ENCODE measurements at places on chromosomes 3 and 15. TPM values are rescaled to one million over a fixed set of nuclear protein-coding genes. Genes with fewer than 3 reads are reported as not detected.

Gene CCDC54
- total RNA-seq, result not detected

Gene WDR93
- not detected for total RNA-seq

Gene KLF13
- total RNA-seq, result 40.7 TPM

Gene ANKUB1
- total RNA-seq, result not detected

Gene CRYGS
- 2.3 TPM for total RNA-seq
